ENCODE measurements at places on chromosomes 5 and 9.

- no peak for DNase-seq
Observed at GRCh38 chr5:142506046-142506445, 179.8 kb downstream of the FGF1 start.

GRCh38 chr5:68368311-68369022, 152.9 kb downstream of the PIK3R1 start:
- DNase-seq, result peak; percentile 40

- DNase-seq, result no peak
Observed at GRCh38 chr5:96049398-96050272, 88.0 kb upstream of the ELL2 start.

GRCh38 chr5:17260549-17260948, 43.1 kb downstream of the BASP1 start:
- DNase-seq, result no peak

DNA sequence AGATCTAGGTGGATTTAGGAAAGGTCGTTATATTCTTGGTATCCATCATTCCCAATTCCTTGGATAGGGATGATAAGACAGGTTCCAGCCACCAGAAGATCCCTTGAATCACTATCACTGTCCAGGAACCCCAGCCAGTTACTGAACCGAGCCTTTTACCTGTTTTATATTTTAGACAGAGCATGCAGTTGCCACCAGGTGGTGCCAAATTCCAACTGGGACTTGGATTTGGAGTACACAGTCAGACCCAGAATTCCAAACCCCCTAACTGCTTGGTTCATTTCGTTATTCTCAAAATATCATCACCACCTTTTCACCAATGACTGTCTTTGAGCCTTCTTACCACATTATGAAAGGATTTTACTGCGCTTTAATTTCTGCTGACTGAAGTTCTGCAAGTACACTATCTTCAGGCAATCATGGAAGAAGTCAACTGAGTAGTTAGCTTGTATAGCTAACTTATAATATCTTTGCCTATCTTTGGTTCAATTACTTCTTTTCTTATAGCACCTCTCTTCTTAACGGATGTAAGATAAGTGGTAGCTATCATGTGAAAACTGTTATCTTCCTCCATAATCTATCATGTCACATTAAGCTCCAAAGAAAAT, 191.8 kb downstream of the PRR16 start:
- peak; percentile 30 for DNase-seq

DNA sequence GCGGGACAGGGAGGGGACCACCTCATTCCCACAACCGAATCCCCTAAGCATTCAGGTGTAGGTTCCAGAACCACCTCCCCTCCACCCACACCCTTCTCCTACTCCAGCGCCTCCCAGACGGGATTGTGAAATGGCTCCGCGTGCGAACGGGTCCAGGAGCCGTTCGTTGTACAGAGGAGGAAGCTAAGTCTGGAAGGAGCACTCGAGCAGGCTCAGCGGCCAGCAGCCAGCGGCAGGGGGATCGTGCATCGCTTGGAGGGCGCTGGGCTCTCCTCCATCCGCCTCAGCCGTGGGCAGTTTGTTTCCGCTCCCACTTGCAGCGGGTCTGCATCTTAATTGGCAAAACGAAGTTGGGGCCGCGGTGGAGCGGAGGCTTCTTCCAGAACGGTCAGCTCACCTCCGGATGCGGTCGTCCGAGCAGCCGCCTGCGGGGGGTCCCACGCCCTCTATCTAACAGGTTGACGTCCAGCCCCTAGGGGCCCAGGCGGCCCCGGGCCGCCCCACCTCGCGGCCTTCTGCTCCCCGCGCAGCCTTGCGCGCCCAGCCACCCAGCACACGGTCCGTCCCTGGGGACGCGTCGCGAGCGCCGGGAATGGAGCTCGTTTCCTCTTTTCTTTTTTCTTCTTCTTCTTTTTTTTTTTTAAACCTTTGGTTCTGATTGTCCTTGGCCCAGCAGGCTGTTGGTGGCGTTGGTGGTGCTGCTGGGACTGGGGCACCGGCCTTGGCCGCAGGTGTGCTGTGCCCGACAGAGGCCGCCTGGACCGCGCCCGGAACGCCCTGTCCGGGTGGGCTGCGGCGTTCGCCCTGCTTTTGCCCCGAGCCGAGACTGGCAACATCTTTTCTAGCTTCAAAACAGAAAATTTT, 3.9 kb upstream of the BARX1 start:
- DNase-seq, result peak; percentile 26

- DNase-seq, result no peak
Observed at GRCh38 chr5:23268136-23268535, 239.3 kb upstream of the PRDM9 start.

DNA sequence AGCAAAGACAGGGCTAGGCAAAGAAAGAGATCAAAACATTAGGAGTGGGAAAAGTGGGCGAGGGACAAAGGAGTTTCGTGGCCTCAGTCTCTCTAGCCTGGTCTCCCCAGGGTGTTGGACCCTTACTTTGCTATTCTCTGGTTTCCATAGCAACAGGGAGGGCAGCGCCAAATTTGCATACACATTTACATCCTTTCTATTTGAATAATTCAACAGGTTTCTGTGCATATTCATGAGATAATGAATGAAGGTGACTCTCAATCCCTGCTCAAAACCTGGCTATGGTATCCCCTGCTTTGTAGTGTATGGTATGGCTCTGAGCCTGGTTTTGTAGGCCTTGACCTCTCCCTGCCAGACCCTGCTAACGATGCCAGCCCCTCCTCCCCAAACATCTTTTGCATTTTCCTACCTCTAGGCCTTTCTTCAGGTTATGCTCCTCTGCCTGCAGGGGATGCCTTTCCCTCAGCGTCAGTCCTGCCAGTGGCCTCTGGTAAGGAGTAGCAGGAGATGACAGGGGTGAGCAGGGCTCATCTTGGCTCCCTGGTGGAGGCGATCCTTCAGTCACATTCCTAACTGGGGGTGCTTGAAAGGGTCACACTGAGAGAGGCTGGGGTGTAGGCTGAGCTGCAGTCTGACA, 9.8 kb downstream of the RPP25L start:
- no peak for DNase-seq

DNA sequence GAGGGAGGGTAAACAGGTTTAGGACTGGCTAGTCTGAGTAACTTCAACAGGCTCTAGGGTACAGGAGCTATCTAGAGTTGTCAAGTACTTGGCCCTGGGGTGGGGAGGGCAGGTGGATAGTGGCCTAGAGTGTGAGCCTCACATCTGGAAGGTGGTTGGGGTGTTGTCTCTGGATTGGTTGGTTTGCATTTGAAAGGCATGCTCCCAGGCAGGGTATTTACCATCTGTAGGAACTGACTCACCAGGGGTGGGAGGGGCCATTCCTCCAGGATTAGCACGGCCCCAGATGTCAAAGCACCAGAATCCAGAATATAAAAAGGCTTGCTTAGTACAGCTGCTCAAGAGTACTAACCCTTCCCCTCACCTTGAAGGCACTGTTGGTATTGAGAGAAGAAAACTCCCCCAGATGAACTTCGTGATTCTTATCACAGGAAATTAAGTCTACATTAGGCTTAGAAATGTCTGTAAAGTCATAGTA, 193.3 kb downstream of the NTRK2 start:
- DNase-seq, result no peak

DNA sequence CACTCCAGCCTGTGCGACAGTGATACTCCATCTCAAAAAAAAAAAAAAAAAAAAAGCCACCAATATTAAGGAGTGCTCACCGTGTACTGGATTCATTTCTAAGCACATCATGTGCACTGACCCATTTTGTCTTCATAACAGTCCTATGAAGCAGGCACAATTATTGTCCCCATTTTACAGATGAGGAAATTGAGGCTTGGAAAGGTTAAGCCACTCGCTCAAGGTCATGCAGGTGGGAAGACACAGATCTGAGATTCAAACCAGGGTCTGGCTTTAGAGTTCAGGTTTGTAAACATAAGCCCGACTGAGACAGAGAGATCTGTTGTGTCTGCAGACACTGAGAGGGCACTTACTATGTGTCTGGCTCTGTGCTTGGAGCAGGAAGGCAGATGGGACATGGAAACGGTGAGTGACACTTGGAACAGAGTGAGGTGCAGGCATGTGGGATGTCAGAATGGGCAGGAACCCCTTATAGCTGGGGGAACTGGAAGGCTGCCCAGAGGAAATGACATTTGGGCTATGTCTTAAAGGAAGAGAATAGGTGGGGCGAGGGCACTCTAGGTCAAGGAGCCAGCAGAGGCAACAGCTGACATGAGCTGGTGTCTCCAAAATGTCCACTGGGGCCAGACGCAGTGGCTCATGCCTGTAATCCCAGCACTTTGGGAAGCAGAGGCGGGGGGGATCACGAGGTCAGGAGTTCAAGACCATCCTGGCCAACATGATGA, 69.9 kb downstream of the STK10 start:
- no peak for DNase-seq

DNA sequence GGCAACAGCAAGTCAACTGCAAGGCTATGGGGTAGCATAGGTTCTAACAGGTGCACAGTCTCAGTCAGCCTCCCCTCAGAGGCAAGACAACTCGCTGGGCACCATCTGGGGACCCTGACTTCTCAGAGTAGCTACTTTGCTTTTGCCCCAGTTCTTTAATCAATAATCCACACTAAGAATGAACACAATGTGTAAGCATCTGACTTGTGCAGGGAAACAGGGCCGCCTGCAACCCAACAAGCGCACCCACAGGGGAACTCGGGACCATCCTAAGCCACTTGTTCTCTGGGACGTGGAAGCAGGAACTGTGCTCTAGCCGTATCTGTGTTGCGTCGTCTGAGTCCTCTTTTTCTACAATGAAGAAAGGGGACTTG, 1.9 kb downstream of the MOB3B start:
- DNase-seq, result no peak

GRCh38 chr5:4542145-4542778, 597.9 kb upstream of the ADAMTS16 start:
- no peak for DNase-seq

- peak; percentile 54 for DNase-seq
Observed at GRCh38 chr5:119269061-119269944, 86.5 kb upstream of the TNFAIP8 start.

DNA sequence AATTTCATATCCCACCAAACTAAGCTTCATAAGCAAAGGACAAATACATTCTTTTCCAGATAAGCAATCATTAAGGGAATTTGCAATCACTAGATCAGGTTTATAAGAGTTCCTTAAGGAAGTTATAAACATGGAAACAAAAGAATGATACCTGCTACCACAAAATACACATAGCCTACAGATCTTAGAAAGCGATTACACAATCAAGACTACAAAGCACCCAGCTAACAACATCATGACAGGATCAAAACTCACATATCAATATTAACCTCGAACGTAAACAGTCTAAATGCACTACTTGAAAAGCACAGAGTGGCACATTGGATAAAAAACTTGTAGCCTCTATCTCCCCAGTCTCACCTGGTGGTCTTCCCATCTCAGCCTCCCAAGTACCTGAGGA, 512.4 kb upstream of the PTGER4 start:
- DNase-seq, result no peak

- peak; percentile 81 for DNase-seq
Observed at GRCh38 chr9:98192503-98193335, at the start of gene CORO2A. TSS of gene CORO2A (minus strand) at chr9:98192637. CDS start at chr9:98157660, 34,977 bp downstream.

GRCh38 chr5:151344088-151344487, 3.3 kb downstream of the SLC36A2 start:
- DNase-seq, result no peak

GRCh38 chr5:38831117-38831516, 14.7 kb upstream of the OSMR start:
- no peak for DNase-seq

DNA sequence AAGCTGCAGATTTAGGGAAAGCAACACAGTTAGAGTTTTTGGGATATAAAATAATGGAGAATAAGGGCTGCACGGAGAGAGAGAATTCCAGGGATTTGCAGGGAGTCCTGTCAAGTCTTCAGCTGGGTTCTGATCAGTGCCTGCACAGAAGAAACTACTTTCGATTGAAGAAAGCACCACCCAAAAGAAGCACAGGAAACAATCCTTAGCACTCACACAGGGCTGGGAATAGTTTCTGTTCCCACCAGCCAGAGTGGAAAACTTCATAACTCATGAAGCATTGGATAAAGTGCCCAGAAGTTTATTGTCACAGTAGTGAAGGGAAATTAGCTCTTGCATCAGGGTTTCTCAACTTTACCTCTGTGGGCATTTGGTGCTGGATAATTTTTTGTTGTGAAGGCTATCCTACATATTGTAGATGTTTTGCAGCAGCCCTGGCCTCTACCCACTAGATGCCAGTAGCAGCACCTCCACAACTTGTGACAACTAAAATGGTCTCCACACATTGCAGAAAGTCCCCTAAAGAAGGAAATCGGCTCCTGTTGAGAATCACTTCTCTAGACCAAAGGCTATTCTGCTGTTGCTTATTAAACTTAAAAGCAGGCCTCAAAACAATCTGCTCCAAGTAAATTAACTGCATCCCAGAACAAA, 71.0 kb upstream of the FAM120A start:
- no peak for DNase-seq

GRCh38 chr5:112866739-112867138, 5.7 kb downstream of the SRP19 start:
- DNase-seq, result no peak

DNA sequence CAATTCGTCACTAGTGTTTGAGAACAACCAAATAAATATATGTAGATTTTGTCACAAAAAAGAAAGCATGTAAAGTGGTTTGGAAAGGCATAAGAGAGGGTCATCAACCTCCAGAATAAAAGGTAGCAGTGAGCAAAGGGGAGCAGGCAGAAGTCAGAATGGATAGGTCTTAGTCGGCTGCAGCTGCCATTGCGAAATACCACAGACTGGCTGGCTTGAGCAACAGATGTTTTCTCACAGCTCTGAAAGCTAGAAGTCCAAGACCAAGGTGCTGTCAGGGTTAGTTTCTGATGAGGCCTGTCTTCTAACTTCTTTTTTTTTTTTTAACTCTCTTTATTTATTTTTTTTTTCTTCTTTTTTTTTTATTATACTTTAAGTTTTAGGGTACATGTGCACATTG, 208.1 kb upstream of the PIK3R1 start:
- no peak for DNase-seq

DNA sequence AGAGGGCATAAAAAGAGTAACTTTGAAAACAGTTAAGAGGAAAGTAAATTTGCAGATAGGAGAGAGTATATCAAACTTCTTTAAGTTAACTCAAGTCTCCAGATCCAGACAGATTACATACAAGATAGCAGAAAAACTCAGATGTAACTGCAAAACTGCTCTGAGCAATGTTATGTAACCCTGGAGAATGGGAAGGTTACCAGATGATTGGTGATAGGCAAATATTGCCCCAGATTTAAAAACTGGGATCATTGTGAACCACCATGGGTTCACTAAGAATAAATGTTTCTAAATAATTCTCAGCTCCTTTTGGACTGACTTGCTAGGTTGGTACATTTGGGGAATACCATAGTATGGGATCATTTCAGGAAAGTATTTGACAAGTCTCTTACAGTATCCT, 176.5 kb downstream of the ARL15 start:
- DNase-seq, result no peak

- peak; percentile 32 for DNase-seq
Observed at GRCh38 chr9:121559183-121559582, 59.5 kb upstream of the GGTA1 start.

DNA sequence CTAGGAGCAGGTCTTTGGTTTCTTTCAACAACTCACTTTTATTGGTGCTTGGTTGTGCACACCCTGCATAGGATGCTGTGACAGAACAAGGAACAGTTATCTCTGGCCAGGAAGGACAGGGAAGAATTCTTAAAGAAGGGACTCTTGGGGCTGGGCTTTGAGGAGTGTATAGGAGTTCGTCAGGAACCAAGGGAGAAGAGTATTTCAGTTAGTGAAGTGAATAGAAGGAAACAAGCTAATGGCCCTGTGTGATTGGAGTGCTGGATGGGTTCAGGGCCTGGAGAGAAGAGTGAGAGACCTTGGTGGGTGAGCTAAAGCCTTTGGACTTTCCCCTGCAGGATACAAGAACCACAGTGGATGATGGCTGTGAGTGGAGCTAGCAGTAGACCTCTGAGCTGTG, 32.2 kb downstream of the DAB2IP start:
- DNase-seq, result no peak
